ENCODE measurements at places on chromosomes 7 and 10.

DNA sequence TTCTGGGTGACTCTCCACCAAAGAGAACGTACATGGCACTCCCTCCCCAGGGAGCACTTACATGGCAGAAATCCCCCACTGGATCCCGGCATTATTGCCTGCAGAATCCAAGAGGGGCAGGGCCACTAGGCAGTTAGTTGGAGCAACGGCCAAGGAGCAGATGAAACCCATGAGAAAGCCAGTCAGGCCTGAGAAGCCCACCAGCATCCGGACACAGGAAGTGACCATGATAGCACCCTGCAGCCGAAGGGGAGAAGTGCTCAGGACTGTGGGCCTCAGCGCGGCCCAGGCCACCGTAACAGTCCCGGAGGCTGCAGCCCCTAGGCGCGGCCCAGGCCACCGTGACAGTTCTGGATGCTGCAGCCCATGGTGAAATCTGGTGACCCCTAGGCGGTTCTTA lies 43.5 kb downstream of the STRA8 start:
- no peak for DNase-seq

DNA sequence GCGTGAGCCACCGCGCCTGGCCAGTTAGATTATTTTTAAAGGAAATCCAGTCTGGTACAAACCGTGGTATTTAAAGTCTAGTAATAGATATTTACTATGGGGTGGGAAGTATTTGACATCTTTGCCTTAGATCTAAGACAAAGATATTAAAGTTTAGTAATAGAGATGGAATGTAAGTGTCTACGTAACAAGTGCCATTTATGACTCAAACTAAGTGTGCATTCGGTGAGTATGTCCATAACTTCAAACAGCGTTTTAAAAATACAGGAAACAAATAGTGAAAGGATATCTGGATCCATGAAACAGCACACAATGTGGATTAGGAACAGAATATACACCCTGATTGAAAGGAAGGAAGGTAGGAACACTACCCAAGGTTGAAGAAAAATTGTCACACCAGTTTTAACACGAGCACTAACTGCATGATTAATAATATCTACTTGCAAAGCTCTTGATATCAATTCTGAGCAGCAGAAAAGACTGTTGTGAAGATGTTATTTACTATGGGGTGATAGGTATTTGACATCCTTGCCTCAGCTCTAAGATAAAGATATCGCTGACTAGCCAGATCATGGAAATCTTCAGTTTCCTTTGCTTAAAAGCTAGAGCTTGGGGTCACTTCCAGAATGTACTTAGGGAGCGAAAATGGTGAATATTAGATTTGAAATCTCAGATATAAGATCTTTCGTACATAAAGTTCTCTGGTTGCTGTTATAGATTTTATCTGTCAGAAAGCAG lies 48.7 kb downstream of the EPC1 start:
- DNase-seq = no peak

DNA sequence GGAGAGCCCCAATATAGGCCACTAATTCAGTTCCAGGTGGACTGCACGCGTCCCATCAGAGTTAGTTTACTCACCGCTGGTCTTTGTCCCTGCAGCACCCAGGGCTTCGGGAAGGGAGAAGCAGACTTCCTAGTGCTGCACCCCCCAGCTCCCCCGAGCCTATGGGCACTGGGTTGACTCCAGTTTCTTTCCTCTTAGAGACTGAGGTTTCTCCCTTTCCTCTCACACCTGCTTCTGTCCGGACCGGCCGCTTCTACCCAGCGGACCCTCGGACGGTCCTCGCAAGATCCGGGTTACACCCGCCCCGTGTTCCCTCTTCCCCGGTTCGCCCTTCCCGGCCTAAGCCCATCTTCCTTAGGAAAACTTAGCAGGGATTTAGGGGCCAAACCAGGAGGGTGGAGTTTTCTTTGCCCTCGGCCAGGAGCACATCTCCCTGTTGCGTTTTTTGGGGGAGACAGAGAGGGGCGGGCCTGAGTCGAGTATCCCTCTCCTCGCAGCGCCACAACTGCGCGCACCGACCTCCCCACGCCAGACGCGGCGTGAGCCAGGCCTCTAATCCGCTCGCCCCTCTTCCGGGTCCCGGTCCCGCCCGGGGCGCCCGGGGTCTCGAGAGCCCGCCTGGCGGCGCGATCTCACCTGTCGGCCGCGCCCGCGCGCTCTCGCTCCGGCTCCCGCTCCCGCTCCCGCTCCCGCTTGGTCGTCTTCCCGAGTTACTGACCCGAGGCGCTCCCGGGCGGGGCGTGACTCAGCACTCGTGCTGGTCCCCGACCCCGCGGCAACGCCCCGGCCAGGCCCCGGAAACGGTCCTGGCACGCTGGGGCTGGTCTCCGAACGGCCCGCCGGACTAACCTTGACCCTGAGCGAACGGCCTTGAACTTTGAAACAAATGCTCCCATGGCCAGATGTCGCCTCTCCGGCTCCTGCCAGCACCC lies at the start of gene AIFM2:
Gene AIFM2 (minus strand): TSS at position 728 of the 932 bp plus-strand sequence. CDS start 8,741 bp downstream, outside the sequence.
- no peak for DNase-seq

DNA sequence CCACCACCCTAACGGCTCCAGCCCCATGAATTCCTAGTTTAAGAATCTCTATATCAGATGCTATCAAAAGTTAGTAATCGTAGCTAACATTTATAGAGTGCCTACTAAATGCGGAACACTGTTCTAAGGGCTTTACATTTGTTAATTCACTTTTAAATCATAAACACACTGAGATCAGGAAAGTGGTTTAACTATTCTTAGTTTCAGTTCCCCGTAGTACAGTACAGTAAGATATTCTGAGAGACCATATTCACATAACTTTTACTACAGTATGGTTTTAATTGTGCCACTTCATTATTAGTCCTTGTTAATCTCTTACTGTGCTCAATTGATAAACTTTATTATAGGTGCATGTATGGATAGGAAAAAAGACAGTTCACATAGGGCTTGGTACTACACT lies 22.5 kb downstream of the SYPL1 start:
- DNase-seq = no peak

DNA sequence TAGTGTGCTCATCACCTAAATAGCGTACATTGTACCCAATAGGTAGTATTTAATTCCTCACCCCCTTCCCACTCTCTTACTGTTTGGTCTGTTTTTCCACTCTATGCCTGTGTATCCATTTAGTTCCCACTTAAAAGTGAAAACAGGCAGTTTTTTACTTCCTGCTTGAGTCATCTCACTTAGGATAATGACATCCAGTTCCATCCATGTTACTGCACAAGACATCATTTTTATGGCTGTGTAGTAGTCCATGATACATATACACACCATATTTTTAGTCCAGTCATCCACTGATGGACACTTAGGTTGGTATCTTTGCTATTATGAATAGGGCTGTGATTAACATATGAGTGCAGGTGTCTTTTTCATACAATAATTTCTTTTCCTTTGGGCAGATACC lies 10.1 kb downstream of the STK17A start:
- DNase-seq = no peak

DNA sequence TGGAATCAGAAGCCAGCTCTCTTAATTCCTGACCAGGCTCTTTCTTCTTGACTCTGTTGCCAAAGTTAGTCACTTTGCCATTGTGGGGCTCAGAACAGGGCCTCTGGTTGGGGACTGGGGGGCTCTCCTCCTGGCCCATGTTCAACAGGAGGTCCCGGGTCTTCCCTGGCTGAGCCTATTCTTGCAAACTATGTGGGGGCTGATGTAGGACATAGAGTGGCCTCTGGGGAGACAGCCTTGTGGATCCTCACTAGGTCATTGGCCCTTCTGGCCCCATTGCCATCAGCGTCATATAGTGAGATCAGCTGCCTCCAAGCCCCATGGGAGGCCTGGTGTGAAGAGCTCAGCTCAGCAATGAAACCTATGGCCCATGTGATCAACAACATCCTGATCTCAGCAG lies 77.6 kb upstream of the LEP start:
- no peak for DNase-seq

DNA sequence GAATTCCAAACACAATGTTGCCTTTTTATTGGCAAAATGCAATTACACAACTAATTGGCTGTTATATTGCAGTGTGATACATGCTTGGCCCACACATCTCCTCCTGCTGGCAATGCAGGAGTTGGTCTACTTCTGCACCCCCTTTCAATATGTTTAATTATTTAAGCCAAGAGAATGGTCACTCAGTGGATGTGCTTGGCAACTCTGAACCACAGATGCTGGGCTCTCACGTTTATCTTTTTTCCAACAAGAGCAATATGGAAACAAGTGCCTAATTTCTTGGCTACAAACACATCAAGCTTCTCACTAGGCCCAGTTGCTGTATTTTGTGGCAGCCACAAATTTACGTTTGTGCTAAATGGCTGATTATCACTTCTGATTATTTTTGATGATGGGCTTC lies 1149.2 kb upstream of the CELF2 start:
- DNase-seq = no peak

DNA sequence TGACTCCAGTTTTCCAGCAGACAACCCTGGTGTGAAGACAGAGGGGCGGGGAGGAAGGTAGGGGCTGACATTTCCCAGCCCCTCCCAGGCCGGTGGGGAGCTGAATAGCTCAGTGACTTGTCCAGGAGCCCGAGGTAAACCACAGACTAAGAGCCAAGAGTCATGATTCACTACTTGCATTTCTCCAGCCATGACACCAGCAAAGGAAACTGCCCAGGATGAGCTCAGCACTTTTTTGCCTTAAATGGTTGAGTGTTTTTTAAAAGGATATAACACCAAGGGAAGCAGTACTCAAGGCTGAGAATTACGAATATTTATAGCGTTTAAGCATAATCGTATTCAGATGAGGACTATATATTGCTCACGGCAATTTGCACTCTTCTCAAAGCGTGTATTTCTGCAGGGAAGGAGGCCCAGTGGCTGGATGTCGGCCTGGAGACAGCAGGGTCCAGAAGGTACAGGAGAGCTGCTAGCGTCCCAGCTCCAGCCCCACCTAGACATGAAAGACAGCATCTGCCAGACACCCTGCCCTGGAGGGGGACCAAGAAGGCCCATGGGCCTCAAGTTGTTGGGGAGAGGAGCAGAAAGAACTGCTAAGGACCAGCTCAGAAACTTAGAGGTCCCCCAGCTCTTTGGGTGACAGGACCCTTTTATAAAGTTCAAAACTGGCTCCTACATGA lies 141.4 kb downstream of the GRID1 start:
- DNase-seq = no peak

- no peak for DNase-seq
Measured at GRCh38 chr7:121182902-121183301, 145.9 kb upstream of the WNT16 start.

GRCh38 chr10:130341356-130341755 lies 205.2 kb downstream of the GLRX3 start:
- no peak for DNase-seq

- no peak for DNase-seq
Measured at GRCh38 chr7:137287651-137288258, 55.8 kb downstream of the PTN start.

GRCh38 chr10:62658516-62658915 lies 146.0 kb upstream of the ADO start:
- no peak for DNase-seq

- DNase-seq = no peak
Measured at GRCh38 chr10:100829097-100829870, 83.5 kb upstream of the SLF2 start.

Measured in esophagus squamous epithelium (tissue), 5 donors.